AG09309 (cell line): ENCODE measurements at places on chromosomes 4 and X.

- DNase-seq, result no peak
These were observed 79.8 kb downstream of the SPANXN3 start for GRCh38 chrX:143437439-143437838.

DNA sequence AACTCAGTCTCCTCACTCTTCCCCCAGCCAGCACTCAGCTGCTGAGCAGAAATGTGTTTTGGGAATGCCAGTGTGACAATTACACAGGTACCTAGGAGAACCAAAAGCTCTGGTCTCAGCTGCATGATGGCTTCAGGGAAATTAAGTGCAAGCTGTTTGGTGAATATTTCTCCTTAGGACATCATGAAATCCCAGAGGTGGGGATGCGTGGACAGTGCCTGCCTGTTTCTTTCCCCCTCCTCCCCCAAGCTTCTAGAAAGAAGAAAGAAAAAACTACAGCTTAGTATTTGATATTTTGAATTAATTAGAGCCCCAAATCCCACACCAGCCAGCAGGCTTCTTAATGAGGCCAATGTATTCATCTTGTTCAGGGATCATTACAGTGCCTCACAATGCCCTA is 243.0 kb downstream of the IDS start:
- no peak for DNase-seq

DNA sequence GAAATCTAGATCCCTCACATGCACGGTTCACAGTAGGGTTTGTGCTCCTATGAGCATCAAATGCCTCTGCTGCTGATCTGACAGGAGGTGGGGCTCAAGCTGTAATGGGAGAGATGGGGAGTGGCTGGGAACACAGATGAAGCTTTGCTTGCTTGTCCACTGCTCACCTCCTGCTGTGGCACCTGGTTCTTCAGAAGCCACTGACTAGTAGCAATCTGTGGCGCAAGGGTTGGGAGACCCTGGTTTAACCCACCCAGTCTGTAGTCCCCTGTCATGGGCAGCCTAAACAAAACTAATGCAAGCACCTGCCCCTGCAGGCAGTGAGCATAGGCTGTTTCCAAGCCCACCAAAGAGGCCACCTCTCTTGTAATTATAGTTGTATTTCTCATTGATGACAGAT is 116.6 kb downstream of the SHOX start:
- DNase-seq, result no peak

- DNase-seq, result no peak
These were observed 42.7 kb upstream of the CTAG2 start for GRCh38 chrX:154695911-154696675.
